CD8-positive, alpha-beta memory T cell (primary cell): ENCODE measurements at places on chromosomes 6 and 20. TPM values are rescaled to one million over a fixed set of nuclear protein-coding genes. Genes with fewer than 3 reads are reported as not detected.

Gene RCAN2
- polyA plus RNA-seq, result 0.82 TPM

Gene NMBR
- polyA plus RNA-seq, result not detected

Gene AGER
- polyA plus RNA-seq, result not detected

Gene FLRT3
- polyA plus RNA-seq, result not detected

Gene TPMT
- polyA plus RNA-seq, result 14.9 TPM

GRCh38 chr6:136076496-136076895 is 173.6 kb downstream of the MTFR2 start:
- no peaks in the 10 kb centered on the region for H3K36me3 ChIP-seq
- H3K4me3 ChIP-seq, result no peak overlapping the region
- DNase-seq, result no peak
- H3K27me3 ChIP-seq, result no peaks in the 10 kb centered on the region
- no peak overlapping the region for H3K27ac ChIP-seq
- H3K4me1 ChIP-seq, result no peaks in the 10 kb centered on the region

GRCh38 chr6:149840345-149841075 is 23.6 kb downstream of the LRP11 start:
- H3K4me1 ChIP-seq, result no peaks in the 10 kb centered on the region
- H3K36me3 ChIP-seq, result no peaks in the 10 kb centered on the region
- H3K4me3 ChIP-seq, result no peak overlapping the region
- no peak for DNase-seq

DNA sequence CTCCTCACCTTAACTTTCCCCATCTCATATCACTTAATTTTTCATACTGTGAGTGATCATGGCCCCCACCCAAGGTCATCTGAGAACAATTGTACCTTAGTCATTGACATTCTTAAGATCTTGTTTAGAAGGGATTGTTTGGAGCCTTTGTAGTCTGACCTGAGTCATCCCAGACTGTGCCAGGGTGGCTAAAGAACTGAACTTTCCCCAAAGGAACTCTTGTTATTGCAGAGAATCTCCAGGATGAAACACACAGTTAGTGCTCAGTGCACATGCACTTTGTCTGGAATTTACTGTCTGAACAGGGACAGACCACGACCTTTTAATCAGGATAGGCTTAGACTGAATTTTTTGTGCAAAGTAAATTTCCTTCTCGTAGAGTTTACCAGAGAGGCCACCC is 112.6 kb upstream of the CCN2 start:
- no peaks in the 10 kb centered on the region for H3K4me1 ChIP-seq
- H3K27ac ChIP-seq, result no peak overlapping the region
- H3K27me3 ChIP-seq, result no peaks in the 10 kb centered on the region
- no peaks in the 10 kb centered on the region for H3K36me3 ChIP-seq
- no peak for DNase-seq
